ENCODE measurements at places on chromosomes 2 and 18.

- DNase-seq, result peak; percentile 23
Measured at GRCh38 chr18:23619388-23619881, 33.1 kb upstream of the NPC1 start.

DNA sequence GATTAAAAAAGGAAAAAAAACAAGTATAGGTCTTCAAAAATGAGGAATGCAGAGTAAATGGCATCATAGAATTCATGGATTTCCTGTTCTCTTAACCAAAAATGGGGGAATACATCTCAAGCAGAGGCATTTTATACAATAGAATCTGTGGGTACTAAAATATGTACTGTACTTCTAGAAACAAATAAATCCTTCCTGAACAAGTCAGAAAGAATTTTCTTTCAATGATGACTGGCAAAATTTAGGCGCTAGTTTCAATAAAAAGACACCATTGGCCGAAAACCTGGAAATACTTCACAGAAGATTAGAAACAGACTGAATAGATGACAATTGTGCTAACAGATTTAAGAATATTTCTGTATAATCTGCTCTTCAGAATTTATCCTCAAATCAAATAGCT, 15.1 kb downstream of the TRAK2 start:
- DNase-seq, result peak; percentile 61

GRCh38 chr2:234412726-234413125, 84.2 kb downstream of the ARL4C start:
- peak; percentile 75 for DNase-seq

DNA sequence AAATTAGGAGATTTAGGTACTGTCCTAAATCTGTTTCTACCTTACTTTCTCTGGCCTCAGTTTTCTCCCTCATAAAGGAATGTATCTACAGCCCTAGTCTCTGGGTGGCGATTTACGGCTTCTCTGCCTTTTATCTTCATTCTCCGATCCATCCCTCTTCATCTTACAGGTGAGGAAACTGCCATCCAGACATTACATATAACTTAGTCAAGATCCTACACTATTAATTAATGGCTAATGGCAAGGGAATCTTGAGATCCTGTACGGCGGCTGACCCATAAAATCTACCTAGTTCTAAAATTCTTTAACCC, 386 bp upstream of the YIPF4 start:
- no peak for DNase-seq

DNA sequence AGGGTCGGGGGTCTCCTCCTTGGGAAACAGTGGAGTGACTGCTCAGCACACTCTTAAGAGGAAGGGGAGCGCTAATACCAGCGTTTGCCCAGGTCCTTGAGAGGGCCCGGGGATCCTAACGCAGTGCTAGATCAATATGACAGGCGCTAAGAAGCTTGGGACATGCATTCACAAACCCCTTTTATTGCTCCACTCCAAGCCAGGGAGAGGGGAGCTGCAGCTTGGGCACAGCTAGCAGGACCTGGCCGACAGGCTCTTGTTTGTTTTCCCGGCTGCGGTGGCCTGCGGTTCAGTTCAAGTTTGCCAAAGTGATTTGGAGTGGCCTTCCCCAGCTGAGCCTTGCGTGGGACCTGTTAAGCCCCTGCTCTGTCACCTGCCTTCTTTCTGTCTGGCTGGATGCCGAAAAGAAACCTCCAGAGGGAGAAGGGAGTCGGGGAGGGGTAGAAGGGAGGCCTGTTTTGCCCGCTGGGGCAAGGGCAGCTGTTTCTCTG, 152.1 kb downstream of the GLI2 start:
- DNase-seq, result no peak

GRCh38 chr2:16055848-16056580, 115.7 kb downstream of the MYCN start:
- no peak for DNase-seq
